CD4-positive, CD25-positive, alpha-beta regulatory T cell (primary cell): ENCODE measurements at places on chromosomes 3 and 15.

DNA sequence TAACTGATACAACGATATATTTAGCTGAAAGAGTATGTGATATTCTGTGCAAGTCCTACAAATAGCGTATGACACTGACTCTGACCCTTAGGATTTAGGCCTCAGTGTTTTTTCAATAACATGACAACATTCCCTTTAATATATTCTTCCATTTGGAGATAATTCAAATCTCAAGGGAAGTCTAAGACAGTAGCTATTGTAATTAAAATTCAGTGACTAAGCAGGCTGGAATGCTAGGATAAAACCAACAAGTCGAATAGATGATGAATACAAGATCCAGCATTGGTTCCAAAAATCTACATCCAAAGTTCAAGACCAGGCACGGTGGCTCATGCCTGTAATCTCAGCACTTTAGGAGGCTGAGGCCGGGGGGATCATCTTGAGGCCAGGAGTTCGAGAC, 56.2 kb downstream of the QTRT2 start:
- DNase-seq = no peak

- no peak for DNase-seq
Observed at GRCh38 chr15:56467616-56468015, 2.7 kb upstream of the MNS1 start.

- no peak for DNase-seq
Observed at GRCh38 chr3:11570789-11571495, 72.8 kb downstream of the VGLL4 start.

DNA sequence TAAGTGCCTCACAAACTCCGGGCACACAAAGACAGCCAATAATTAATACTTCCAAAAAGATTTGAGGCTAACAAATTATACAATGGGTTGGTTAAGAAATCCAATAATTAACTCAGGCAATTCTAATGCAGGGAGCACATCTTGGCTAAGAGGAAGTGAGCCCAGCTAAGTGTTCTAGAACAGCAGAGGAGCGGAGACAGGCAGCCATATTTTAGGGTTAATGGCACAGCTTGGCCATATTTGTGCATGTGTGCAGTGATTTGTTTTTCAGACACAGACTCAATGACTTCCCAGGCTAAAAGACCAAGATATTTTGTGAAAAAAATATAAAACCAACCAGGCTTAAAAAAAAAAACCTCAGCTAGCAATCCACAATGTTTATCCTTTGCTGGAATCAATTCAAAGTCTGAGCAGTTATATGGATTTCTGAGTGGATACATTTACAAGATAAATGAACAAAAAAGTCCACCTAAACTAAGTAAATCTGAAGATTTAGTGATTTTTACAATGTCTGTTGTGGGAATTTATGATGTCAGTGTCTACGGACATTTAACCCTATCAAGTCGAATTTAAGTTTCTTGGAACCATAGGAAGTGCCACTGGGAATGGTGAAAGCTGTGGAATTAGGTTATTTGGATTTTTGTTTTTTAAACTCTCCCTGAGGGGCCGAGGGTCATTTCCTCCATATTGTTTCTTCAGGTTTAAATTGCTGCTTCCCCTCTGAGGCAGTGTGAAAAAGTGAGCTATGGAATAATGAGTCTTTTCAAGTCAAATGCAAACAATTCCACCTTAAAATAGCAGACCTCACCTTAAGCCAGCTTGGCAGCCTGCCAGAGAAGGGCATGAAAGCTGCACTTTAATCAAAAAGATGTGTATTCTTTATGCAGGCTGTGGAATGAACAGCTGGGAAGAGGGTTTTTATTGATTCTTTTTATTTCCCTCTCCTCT, 413.7 kb upstream of the TBL1XR1 start:
- DNase-seq = no peak

- no peak for DNase-seq
Observed at GRCh38 chr15:39392469-39393047, 188.3 kb upstream of the THBS1 start.

DNA sequence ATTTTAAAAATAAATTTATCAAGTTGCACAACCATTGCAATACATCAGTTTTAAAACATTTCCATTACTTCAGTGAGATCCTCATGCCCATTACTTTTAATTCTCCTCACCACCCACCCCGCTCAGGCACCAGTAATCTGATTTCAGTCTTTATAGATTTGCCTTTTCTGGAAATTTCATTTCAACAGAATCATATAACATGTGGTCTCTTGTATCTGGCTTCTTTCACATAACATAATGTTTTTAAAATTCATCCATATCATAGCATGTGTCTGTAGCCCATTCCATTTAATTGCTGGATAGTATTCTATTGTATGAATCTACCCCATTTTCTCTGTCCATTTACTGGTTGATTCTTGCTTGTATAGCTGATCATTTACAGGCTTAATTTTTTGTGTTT, 110.3 kb upstream of the TMEM108 start:
- no peak for DNase-seq

DNA sequence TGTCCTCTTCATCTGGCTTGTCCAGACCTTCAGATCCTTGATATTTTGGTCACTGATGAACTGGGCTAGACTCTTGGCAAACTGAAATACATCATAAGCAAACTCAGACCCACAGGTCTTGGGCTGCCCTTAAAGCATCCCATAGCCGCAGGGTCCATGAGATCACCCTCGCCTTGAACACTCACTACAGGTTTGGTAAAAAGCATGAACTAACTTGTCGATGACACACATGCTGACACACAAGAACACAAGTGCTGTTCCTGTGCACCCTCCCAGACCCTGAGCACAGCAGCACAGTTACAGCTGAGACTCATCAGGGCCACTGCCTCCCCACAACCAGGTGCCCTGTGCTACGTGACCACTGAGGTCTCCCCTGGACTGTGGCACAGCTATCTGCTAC, 21.0 kb downstream of the PFKFB4 start:
- no peak for DNase-seq

- DNase-seq = no peak
Observed at GRCh38 chr3:109930582-109930981, 593.2 kb upstream of the DPPA4 start.

DNA sequence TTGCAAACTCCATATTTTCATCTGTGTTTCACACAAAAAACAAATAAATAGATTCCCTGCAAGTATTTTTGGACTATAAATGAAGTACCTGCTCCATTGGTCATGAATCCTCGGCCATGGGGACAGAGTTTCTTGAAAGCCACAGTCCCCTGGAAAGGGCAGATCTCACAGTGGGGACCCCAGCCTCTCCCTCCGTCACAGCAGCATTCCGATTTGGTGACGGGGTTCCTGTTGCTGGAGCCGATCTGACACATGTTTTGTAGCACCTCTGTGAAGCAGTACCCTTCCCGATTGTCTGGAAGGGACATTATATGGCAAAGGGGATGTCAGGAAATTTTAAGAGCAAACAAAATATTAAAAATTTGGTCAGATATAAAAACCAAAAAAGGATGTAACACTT, 96.2 kb downstream of the DUT start:
- no peak for DNase-seq

DNA sequence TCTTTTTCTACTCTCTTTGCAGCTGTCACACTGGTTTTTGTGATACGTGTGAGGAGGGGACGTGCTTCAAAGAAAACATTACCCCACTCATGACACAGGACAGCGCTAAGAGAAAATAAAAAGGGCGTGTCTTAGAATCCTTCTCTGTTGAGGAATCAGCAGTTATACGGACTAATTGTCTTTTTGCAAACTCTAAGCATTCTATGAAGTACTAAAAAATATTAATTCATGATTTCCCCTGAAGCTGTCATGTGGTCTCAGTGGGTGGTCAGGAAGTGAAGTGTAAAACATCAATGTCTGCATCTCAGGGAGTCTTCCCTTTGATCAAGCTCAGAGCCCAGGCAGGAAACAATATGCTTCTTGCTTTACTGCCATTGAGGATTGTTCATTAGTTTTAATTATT, 117.5 kb upstream of the CRBN start:
- no peak for DNase-seq

DNA sequence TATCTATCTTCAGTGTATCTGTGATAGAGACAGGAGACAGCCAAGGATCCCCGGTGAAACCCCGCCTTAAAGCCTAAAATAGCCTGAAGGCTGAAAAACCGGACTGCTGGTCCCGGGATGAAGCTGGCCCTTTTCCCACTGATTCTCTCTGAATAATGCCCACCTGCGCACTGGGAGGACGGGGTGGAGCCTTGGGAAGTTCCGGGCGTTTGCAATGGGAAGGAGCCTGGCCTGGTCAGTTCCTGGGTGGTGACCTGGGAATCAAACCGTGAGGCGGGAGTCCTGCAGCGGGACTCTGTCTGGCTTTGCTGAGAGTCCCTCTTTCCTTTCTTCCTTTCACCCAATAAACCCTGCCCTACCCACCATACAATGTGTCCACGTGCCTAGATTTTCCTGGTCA, 157.9 kb downstream of the C3orf38 start:
- no peak for DNase-seq

GRCh38 chr3:43286841-43287499, 630 bp downstream of the SNRK start:
- DNase-seq = peak; percentile 37

DNA sequence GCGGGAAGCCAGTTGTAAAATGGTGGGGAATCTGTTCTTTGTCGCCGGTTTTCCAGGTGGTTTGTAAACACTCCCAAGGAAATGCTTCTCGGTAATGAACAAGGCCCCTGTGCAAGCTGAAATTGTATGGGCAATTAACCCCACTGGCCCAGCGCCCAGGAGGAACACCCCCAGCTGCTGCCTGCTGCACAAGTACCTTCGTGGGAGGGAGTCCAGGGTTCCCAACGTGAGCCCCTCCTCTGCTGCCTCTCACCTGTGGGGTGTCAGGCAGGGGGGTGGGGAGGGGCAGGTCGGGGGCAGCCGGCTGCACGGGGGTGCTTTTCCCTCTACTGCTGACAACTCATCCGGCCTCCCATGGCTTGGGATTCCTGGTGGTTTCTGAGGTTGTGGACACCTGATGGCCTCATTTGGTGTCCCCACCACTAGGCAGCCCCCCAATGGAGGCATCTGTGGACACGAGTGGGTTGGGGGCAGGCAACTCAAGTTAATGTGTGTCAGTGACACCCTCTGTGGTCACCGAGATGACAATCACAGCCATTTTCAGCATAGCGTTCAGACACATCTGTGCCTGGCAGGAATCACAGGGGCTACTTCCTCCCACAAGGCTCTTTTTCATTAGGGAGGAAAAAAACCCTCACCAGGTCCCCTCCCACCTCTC, 35.6 kb upstream of the PRR23E start:
- DNase-seq = no peak

DNA sequence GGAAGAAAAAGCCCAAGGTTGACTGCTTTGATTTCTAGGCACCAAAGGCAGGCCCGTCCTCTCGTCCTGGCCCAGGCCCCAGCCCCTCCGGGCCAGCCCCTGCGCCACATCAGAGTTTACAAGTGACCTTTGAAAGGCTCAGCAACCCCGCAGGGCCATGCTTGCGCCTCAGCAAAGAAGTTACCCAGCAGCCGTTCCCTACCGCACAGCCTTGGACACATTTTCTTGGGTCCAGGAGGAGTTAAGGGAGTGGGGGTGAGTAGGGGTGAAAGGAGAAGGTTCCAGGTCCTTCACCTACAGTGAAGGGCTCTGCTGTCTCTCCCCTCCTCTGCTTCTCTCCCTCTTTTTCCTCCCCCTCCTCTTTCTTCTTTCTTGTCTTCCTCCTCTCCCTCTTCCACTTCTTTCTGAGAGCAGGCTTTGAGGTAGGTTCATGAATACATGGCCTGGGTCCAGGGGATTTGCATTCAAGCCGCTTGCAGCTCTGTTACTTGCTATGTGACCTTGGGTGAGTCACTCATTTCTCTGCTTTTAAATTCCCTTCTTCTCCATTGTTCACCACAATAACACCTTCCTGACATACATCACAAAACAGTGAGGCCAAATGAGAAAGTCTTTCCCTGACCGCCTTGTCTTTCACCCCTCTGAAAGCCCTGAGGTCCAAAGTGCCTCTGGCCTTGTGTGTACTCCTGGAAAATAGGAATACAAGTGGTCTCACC, 223.3 kb upstream of the TPRG1 start:
- DNase-seq = no peak

GRCh38 chr3:15977598-15978232, 179.9 kb upstream of the ANKRD28 start:
- no peak for DNase-seq

GRCh38 chr15:101000271-101000681, 81.1 kb downstream of the LRRK1 start:
- no peak for DNase-seq

DNA sequence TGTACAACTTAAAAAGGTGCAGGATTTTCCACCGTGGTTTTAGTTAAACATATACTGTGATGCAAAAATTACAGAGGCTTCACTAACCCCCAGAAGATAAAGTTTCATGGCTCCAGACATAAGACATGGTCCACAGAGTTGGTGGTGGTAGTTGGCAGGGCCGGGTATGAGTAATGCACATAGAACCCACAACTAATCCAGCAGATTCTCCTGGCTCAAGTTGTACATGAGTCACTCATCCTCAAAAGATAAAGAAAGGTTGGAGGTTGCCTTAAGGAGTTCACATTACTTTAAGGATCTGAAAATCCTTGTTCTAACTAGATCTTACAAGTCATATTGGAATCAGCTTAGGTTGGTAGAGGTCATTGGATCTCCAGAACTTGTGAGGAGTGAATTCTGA, 98.3 kb upstream of the ZBTB20 start:
- no peak for DNase-seq

DNA sequence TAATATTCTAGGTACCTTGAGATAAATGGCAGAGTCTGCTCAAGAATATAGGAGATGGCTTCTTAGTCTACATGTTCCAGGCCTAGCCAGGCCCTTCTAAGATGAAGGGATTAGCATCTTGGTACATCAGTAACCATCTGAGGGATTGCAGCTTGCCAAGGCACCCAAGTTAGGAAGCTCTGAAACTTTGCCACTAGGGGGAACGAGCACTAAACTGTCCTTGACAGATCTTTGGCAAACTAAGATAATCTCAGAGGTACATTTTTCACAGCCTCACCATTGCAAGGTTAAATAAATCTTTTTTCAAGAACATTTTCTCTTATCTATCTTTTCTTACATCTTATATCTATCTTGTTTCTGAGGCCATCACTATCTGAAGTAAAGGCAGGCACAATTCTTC, 351.2 kb downstream of the RAP2B start:
- DNase-seq = peak; percentile 17

DNA sequence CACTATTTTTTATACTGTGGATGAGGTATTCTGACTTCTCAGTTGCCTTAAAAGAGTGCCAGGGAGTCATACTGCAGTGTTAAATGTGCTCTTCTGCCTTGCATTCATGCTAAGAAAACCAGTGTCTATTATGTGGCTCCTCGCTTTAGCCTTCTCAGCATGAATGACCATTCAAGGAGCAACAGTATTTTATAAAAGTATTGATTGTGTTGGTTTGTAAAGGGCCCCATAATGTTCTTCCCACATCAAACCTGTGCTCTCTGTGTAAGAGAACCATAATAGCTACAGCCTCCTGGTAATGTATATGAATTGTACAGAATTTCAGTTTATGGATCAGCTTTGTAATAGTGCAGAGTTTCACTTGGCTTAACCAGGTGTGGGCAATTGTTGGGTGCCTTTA, 316.4 kb downstream of the CNTN4 start:
- DNase-seq = no peak

DNA sequence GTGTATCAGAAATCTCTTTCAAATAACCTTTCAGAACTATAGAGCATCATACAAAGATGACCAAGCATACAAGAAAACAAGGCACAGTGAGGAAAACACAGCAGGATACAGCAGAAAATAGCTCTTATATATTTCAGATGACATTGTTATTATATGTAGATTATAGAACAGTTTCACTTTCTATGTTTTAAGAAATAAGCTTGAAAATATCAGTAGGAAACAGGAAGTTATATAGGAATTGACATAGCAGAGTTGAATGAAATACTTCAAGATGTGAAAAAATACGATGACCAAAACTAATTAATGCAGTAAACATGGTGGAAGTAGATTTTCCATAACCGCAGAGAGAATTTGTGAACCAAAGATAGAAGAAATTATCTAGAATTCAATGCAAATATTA, 75.2 kb downstream of the LYSMD4 start:
- DNase-seq = peak; percentile 25
